ENCODE measurements at places on chromosomes 16 and 17.

DNA sequence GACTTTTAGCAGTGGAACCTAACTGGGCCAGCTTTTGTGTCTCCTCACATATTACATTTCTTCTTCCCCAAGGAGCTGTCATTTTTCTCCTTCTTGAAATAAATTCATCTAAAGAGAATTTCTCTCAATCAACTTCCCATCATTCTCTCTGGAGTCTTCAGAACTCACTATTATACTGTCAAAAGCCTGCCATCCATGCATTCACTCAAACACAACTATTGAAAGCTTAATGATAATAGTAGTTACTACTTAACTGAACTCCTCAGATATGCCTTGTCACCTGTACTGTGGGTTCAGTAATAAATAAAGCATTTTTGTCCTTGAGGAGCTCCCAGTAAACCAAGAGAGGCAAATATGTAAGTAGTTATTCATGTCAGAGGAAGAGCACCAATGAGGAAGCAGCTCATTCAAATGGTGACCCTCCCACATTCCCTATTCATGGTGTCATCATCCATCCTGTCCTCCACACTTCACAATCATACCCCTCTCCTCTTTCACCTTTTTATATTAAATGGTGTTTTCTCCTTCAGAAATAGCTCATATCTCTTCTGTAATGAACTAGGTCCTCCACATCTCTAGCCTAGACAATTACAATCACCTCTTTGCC is 162.6 kb downstream of the CA10 start:
- no peak for DNase-seq

- DNase-seq: no peak
Observed at GRCh38 chr16:70749681-70750601, 51.0 kb downstream of the VAC14 start.

GRCh38 chr17:38355251-38355650 is 3.6 kb downstream of the SOCS7 start:
- no peak for DNase-seq

GRCh38 chr17:17109907-17110306 is 67.7 kb downstream of the MPRIP start:
- DNase-seq: no peak

GRCh38 chr17:7633093-7633492 is 3.2 kb downstream of the SHBG start:
- no peak for DNase-seq

- DNase-seq: no peak
Observed at GRCh38 chr16:1039762-1040161, 32.8 kb upstream of the SSTR5 start.

- no peak for DNase-seq
Observed at GRCh38 chr17:42131981-42132432, 9.4 kb downstream of the HSPB9 start.

DNA sequence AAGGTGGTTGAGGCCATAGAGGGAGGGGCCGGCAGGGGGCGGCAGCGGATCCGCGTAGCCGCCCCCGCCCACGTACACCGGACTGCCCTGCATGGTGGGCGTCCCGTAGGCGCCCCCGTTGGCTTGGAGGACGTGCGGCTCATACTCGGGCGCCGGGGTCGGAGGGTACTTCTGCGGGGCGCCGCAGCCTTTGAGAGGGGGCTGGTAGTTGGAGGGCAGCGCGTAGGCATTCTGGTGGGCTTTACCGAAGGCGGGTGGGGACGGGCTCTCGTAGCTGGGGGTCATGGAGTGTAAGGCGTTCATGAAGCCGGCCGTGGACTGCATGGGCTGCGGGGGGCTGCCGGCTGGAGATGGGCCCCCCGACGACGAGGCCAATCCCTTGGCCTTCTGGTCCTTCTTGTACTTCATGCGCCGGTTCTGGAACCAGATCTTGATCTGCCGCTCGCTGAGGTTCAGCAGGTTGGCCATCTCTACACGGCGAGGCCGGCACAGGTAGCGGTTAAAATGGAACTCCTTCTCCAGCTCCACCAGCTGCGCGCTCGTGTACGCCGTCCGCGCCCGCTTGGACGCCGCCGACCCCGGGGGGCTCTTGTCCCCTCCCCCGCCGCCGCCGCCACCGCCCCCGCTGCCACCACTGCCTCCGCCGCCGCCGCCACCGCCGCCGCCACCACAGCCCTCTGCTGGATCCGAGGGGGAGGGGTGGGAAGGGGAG is 5.7 kb upstream of the HOXB2 start:
- no peak for DNase-seq

DNA sequence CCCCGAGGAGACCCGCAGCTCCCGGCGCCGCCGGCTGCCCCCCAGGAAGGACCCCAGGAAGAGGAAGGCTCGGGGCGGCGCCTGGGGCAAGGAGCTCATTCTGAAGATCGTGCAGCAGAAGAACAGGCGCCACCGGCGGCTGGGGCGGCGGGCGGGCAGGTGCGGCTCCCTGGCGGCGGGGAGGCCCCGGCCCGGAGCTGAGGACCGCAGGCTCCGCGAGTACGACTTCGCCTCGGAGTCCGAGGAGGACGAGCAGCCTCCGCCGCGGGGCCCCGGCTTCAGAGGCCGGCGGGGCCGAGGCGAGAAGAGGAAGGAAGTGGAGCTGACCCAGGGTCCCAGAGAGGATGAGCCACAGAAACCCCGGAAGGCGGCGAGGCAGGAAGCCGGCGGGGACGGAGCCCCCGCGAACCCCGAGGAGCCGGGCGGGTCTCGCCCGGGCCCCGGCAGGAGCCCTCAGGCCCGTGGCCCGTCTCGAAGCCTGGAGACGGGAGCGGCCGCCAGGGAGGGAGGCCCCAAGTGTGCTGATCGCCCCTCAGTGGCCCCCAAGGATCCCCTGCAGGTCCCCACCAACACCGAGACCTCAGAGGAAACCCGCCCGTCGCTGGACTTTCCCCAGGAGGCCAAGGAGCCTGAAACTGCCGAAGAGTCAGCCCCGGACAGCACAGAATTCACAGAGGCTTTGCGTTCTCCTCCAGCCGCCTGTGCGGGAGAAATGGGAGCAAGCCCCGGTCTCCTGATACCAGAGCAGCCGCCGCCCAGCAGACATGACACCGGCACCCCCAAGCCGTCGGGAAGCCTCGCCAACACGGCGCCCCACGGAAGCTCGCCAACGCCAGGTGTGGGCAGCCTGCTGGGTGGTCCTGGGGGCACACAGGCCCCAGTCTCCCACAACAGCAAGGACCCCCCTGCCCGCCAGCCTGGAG is 22.3 kb upstream of the ZFPM1 start:
- DNase-seq: no peak

DNA sequence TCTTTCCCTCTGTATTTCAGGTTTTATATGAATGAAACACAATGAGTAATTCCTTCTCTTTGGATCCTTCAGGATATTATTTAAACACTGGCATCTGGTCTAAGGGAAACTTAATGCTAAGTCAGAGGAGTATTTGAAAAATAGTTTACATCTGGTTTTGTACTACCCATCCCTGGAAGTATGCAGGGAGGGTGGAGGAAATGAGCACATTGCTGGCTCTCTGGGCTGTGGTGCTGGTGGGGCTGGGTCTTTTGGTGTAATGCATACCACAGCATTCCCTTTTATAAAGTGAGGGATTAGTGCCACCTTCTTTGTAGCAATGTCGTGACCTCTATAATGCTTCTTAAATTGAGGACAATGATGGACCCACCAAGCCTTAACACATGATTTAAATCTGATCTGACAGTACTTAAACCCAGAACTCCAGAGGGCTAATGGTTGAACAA is 105.5 kb upstream of the AXIN2 start:
- no peak for DNase-seq

DNA sequence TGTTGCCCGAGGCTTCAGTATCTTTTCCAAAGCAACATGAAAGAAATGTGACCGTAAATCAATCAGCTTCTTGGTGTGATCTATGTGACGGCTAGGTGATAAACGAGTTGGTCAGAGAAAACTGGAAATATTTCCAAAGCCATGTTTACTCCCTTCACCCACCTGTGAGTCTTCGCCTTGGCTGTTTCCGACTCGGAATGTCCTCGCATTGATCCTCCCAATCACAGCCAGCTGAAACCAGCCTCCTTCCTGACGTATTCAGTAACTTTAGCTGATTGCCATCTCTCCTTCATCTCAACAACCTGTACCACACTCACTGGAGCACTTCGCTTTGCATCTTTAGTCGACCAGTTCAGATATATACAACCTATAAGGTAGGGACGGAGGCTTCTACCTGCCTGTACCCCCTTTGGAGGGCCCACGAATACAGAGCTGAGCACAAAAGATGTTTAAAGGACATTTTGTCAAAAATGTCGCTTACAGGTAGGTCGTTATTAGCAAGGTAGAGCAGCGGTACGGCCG is 705 bp downstream of the KRABD2 start:
- DNase-seq: no peak

DNA sequence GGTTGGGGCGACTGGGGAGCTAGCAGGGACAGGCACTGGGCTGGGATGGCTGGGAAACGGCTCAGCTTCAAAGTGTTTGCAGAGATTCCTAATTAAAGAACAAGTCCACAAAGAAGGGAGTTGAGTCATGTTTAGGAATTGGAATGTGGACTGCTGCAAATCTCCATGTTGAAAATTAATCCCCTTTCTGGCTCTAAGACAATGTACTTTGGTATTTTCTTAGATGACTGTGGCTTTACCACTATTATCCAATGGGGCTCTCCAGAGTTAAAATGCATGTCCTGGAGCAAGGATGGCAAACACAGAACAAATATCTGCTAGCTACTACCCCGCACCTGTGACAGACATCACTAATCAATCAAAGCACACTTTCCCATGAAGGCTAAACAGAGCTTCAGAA is 22.2 kb upstream of the WSCD1 start:
- DNase-seq: no peak

- no peak for DNase-seq
Observed at GRCh38 chr17:4893721-4894560, 5.4 kb upstream of the C17orf107 start.

DNA sequence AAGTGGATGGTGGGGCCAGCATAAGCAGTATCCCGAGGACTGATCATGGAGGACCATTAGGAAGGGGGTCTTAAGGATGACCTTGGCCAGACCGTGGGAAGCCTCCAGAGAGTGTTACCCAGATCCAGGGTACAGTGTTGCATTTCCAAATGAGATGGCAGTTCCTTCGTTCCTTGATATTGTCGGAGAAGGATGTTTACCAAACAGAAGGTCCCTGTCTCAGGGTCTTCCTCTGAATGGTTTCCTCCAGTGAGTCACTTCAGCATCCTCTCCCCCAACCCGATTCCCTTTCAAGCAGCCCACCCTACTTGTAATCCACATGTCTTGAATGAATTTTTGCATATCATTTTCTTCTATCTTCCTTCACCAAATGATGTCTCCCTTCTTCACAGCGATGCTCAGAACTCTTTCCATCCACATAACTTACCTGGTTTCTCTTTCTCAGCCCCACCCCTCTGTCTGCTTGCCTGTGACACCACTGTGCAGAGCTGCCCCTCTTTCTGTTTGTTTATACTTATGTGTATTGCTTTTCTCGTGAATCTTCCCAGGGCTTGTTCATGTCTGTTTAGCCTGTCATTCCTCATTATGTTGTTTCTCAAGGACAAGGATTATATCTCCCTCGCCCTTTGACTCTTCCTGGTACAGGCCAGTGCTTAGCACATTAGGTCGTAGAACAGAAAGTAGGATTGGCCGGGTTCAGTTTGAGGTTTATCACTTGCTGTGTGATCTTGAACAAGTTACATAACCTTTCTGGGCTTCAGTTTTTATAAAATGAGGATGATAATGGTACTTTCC is 5.7 kb downstream of the GOSR2 start:
- no peak for DNase-seq

DNA sequence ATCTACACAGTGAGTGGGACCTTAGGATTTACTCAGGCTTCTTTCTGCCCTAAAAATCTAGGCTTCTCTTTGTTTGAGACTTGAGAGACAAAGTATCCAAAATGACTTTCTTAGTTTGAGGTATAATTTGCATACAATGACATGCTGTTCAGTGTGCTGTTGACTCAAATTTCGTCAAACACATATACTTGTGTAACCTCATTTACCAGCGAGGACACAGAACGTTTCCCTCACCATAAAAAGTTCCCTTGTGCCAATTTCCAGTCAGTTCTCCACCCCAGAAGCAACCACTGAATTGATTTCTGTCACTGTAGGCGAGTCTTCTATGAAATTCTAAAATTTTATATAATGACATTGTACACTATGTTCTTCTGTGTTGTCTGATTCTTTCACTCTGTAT is 68.0 kb upstream of the MAF start:
- no peak for DNase-seq

GRCh38 chr16:56354016-56354415 is 71.3 kb downstream of the AMFR start:
- peak; percentile 17 for DNase-seq

Measured in omental fat pad (tissue), 4 donors.